Foreskin melanocyte (primary cell): ENCODE measurements at places on chromosomes 2 and 18.

DNA sequence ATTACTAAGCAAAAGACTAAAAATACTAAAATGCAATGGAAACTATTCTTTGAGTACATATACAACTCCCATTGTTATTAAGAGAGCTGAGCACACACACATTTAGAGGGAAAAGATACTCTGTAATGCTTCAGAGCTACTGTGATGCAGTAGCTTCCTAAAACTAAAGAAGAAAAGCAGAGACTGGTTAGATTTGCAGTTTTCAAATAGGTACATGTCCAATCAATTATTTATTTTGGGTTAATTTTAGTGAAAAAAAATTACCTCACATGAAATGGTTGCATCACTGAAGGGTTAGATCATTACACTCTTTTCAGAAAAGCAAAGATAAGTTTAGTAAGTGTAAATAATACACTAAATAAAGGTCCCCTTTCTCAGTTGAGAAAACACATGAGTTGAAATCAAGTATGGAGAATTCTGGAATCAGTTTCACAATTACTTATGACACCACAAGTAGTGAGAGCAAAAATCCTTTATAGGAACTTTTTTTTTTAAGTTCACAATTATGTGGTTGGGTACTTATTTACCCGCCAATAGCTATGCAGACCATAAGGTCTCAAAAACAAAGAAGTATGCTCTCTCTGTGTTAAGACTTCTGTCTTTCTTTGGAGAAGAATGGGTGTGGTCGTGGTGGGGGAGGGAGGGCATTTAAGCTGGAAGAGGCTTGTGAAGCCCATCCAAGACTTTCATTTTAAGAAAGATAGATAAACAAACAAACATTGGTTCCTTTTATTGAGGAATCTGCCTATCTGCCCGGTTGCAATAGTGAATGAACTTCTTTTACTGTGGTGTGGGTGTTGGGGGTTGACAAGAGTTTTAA lies 25.3 kb upstream of the SERTAD2 start:
- DNase-seq, result peak; percentile 57

GRCh38 chr18:75109819-75110218 lies 99.1 kb downstream of the PTGR3 start:
- no peak for DNase-seq

DNA sequence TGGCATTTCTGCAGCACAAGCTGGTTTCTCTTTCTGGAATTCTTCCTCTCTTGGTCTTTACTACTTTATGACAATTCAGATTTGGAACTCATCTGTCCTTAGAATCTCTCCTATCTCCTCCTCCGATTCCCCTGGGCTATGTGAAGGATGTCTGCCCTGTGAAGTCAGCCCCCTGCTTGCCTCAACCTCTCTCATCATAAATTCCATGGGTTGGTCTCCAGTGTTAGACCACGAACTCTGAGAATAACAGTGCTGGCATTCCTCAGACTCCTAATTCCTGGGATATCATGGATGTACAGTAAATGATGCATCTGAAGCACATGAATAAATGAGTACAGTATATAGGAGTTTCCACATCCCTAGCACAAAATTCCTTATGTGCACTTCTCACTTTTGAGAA lies 21.0 kb upstream of the CYRIA start:
- no peak for DNase-seq

GRCh38 chr2:28809927-28810326 lies 707 bp upstream of the SPDYA start:
- no peak for DNase-seq

- DNase-seq, result no peak
Observed at GRCh38 chr18:2963048-2963447, 49.9 kb downstream of the LPIN2 start.

GRCh38 chr18:22346401-22346952 lies 71.2 kb downstream of the CTAGE1 start:
- DNase-seq, result no peak

GRCh38 chr2:184119989-184120800 lies 478.1 kb upstream of the ZNF804A start:
- no peak for DNase-seq

GRCh38 chr18:33839452-33840211 lies 261.6 kb downstream of the ASXL3 start:
- peak; percentile 35 for DNase-seq

DNA sequence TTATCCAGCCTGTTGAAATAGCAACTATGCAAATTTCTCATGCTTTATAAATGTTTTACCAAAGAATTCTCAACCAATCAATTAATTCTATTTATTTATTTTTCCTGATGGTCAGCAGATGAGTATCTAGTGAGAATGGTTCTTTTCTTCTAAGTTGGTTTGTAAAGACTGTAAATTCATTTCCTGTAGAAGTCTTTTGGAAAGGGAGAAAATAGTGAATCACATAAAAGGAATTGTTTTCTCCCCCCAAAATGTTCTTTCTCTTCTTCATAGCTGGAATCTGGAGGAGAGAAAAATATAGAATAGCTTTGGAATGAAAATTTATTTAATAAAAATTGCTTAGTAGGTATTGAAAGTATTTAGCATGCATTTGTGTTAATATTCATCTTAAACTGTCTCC lies 836.1 kb upstream of the ZEB2 start:
- DNase-seq, result no peak

GRCh38 chr2:152632736-152633135 lies 84.5 kb downstream of the PRPF40A start:
- no peak for DNase-seq

DNA sequence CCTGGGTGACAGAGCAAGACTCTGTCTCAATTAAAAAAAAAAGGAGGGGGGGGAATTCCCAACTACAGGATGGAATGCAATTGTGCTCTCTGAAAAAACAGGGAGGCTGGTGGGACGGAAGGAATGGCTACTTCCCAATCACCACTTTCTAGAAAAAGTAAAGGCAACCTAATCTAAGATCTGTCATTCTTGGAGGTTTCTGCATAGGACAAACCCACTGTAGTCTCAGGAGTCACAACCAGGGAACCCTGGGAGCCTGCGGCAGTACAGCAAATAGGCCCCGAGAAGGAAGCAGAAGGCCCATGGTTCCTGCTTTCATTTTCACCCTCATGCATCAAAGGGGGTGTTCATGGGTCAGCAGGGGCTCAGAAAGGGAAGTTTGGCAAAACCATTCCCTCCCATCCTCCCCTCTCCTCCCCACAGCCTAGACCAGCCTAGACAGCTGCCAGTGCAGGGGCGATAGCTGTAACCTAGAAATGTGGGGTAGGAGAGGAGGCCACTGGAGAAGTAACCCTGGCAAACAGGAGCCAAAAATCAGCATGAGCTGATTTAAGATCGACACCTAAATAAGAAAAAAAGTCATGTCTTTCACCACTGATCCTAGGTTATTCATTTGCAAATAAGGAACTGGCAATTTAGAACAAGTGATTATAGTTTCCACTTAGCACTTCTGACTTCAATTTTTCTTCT lies 48.0 kb downstream of the TRABD2A start:
- no peak for DNase-seq

- no peak for DNase-seq
Observed at GRCh38 chr2:71526975-71527374, 73.6 kb downstream of the DYSF start.

- no peak for DNase-seq
Observed at GRCh38 chr18:23969664-23970063, 44.9 kb upstream of the TTC39C start.

DNA sequence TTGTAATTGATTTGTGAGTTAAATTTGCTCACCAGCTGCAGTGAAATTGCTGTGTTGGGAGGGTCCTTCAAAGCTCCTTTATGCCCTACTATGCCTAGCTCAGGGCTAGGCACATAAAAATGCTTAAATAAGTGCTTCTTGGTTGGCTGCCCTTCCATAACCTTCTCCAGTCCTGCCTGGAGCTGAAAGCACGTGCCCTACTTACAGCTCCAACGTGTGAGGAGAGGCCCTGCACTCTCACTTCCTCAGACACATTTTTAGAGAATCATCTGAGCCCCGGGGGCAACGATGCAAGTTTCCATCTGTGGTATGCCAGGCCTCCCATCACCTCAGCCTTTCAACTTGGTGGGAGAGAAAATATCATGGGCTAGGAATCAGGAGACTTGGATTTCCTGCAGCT lies 202.7 kb downstream of the BCL11A start:
- DNase-seq, result no peak

- DNase-seq, result no peak
Observed at GRCh38 chr2:20676353-20677215, 9.6 kb downstream of the GDF7 start.

DNA sequence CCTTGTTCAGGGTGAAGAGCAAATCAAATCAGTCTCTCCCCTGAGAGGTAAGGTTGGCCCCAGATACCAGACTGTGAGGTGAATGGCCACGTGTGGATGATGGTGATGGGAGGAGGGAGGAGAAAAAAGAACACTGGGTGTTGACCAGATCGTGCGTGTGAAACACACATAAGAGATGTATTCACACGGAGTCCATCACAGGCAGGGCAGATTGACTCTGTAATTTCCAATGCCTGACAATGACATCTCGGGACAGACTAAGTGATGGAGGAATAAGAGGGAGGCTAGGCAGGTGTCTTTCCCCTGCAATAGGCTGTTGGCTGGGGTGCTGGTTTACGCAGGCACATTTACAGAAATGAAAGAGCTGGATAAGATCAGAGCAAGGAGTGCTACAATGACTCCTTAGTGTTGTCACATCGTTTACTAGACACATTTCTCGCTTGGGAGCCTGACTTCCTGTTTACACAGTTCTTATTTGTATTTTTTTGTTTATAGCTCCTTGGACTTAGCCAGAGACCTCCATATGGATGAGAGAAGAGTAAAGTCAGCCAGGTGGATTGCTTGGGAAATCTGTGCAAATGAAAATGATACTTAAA lies 43.1 kb downstream of the CPO start:
- DNase-seq, result no peak

DNA sequence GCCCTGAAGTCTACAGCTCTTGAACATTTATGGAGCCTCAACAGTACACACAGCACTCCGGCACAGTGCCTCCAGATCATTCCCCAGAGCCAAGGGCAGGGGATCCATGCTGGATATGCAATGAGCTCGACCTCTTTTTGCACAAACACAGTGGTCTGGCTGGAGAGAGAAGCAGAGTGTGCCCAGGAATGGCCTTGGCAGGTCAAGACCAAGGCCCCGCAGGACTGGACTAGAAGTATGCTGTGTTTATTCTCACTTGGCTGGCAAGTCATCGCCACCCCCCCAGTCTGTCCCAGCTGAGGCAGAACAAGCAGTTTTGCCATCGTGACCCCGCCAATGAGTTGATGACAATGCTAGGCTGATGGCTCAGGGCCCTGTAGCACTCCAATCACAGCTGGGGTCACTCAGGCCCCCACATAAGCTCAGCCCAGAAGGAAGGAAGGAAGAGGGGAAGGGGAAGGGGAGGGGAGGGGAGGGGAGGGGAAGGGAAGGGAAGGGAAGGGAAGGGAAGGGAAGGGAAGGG lies 212.1 kb downstream of the TTC32 start:
- DNase-seq, result no peak

DNA sequence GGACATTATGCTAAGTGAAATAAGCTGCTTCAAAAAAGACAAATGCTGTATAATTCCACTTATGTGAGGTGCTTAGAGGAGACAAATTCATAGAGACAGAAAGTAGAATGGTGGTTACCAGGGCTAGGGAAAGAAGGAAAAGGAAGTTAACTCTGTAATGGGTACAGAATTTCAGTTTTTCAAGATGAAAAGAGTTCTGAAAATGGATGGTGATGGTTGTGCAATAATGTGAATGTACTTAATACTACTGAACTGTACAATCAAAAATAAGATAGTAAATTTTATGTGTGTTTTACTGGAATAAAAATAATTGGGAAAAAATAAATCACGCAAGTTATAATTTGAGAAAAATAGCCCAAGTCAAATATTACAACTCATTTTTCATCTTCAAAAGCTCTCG lies 27.5 kb downstream of the ARHGAP25 start:
- no peak for DNase-seq

GRCh38 chr2:117087535-117088291 lies 726.8 kb upstream of the DDX18 start:
- DNase-seq, result no peak

DNA sequence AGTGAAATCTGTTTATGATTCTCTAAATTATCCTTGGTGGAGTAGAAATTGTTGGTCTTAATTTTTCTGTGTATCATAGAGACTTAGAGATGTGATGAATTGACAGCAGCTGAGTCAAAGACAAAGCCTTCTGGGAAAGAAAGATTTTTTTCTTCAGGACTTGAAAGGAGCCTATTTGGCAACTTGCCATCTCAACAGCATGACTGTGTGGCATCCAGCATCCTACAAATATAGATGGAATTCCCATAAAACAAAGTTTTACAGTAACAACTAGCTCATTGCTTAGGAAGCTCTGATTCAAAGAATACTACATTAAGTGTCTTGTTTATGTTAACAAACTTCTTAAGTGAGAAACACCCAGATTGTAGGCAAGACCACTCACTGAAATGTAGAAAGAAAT lies 79.2 kb upstream of the SETBP1 start:
- DNase-seq, result peak; percentile 88

- peak; percentile 32 for DNase-seq
Observed at GRCh38 chr18:75727456-75727855, 300.0 kb upstream of the SMIM21 start.

- DNase-seq, result no peak
Observed at GRCh38 chr18:29351171-29351570, 1174.2 kb upstream of the CDH2 start.

DNA sequence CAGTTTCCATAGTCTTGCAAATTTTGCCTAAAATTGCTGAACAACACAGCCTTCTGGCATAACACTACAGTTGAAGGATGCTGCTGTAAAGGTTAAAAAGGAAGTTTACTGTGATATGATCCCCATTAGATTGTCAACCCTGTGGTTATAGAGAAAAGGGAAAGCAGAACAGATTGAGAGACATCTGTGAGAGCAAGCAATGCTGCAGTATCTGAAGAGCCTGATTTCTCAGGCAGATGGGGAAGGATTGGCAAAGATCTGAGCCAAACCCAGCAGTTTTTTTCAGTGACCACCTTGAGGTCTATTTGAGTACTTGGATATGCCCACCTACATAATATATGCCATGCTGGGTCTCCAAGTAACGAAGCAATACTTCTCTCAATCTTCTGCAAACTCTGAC lies 8.5 kb upstream of the ST8SIA3 start:
- no peak for DNase-seq

GRCh38 chr2:164706522-164706921 lies 85.2 kb upstream of the GRB14 start:
- DNase-seq, result peak; percentile 21

- peak; percentile 64 for DNase-seq
Observed at GRCh38 chr2:39593439-39594393, 72.0 kb upstream of the TMEM178A start.

DNA sequence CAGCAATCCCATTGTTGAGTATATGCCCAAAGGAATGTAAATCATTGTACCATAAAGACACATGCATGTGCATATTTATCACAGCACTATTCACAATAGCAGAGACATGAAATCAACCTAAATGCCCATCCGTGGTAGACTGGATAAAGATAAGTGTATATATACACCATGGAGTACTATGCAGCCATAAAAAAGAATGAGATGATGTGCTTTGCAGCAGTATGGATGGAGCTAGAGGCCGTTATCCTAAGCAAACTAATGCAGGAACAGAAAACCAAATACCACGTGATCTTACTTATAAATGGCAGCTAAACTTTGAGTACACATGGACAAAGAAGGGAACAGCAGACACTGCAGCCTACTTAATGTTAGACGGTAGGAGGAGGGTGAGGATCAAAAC lies 18.4 kb upstream of the RAMP1 start:
- DNase-seq, result no peak
